Activated T-cell treated with anti-CD3 and anti-CD28 coated beads, Interleukin-2, amount 50 U/mL, for 48 hours (primary cell): ENCODE measurements at places on chromosomes 5 and 9.

DNA sequence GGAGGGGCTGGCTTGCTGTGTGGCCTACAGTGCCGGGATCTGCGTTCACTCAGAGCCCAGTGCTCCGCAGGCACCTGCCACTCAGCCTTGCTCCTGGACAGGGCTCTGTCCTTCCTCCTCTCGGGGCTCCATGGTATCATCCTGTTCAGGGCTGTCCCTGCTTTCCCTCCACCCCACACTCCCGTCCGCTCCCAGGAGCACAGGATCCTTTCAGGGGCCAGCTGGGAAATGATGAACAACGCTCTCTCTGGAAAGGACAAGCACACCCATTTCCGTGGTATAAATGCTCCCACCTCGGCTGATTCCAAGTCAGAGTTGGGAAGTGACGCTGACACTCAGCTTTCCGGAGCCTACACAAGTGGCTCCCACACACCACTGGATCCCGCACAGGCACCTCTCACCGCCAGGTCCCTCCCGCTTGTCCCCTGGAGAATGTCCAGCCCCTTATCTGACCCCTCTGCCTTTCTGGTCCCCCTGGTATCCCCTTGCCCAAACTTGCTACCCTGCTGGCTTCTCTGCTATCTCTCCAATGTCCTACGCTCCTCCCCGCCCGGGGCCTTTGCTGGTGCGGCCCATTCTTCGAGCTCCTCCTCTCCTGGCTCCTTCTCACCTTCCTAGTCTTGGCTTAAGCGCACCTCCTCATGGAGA, 21.3 kb downstream of the HMCN2 start:
- DNase-seq = no peak

- no peak for DNase-seq
Measured at GRCh38 chr5:113082547-113082905, 105.9 kb downstream of the DCP2 start.

DNA sequence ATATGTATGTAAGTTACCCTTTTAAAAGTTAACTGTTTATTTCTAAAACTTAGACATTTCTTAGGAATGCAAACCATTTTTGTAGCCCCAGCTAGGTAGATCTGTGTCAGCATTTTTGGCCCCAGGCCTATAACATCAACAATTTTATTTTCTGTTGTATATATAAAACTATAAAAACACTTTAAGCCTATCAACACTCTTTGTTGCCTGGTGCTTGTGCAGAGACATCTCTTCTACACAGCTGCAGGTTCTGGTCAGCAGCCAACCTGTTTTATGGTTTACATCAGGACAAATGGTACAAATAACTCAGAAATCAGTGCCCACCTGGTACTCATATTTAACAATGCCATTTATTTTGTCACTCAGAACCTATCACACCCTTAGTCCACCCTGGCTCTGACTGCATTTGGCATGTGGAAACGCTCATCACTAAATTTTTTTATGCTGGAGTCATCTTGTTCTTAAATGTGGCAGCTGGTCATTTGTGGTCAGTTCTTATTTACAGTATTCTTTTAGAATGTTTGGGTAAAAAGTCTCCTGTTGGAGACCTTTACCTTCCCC, 173.4 kb downstream of the DNAH5 start:
- no peak for DNase-seq

GRCh38 chr9:76876098-76876497, 29.8 kb downstream of the PRUNE2 start:
- DNase-seq = no peak

DNA sequence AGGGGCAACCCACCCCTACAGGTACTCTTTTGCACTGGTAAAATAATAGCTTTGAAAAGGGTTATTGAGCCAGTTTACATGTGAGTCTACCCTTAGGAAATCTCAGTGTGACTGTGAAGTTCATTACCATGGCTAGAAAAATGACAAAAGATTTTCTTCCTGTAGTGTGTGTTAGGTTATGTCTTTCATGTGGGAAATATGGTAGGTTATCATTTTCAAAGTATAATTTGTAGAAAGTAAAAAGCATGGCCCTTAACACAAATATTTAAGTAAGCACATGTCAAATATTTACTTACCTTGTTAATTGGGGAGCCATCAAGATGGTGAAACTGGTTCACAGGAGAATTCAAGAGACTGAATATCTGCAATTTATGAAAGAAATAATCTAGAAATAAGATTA, 37.3 kb upstream of the PLPP1 start:
- DNase-seq = no peak

- DNase-seq = no peak
Measured at GRCh38 chr5:126189862-126190261, 233.3 kb upstream of the GRAMD2B start.

DNA sequence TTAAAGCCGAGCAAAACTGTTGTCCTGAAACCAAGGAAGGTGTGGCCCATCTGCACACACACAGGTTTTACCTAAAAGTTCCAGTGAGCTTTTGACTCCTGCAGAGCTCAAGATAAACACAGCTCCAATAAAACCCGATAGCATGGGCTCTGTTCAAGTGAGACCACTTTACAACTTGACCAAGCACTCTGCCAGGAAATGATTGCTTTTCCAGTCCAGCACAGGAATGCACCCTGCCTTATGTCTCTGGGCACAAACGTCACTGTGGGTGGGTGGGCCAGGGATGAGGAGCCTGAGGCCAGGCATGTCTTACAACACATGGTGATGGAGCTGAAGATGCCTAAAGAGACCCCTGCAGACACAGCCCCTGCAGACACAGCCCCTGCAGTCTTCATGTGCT, 115.3 kb downstream of the ROR2 start:
- no peak for DNase-seq

DNA sequence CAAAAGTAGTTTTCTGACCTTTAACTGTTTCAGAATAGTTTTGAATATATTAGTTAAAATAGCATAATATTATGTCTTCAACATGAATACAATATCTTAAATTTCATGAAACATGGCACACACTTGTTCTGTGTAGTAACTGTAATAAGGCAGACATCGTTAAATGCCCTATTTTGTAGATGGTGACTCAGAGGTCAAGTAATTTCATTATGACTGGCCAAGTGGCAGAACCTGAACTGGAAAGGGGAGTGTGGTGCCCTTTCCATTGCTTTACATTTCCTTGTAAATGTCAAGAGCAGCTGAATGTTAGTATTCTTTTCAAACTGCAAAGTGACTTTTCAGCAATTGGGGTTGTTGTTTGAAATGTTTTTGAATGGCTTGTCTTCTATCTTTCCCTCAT, 201.2 kb upstream of the CDKN2B start:
- no peak for DNase-seq

DNA sequence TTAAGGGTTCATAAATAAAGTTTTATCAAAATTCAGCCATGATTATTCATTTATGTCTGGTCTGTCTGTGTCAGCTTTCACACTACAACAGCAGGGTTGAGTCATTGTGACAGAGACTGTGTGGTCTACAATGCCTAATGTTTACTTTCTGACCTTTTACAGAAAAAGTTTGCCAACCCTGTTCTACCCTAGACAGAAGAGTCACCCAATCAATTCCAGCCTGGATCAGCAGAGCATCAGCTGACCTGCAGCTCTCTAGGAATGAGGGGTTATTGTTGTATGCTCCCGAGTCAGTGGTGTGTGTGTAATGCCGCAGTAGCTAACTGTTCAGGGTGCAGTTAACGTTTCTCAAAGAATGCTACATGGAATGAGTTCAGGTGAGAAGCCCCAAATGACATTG, 87.3 kb downstream of the HRH2 start:
- DNase-seq = no peak

- no peak for DNase-seq
Measured at GRCh38 chr9:136083558-136084062, 11.5 kb downstream of the NACC2 start.

DNA sequence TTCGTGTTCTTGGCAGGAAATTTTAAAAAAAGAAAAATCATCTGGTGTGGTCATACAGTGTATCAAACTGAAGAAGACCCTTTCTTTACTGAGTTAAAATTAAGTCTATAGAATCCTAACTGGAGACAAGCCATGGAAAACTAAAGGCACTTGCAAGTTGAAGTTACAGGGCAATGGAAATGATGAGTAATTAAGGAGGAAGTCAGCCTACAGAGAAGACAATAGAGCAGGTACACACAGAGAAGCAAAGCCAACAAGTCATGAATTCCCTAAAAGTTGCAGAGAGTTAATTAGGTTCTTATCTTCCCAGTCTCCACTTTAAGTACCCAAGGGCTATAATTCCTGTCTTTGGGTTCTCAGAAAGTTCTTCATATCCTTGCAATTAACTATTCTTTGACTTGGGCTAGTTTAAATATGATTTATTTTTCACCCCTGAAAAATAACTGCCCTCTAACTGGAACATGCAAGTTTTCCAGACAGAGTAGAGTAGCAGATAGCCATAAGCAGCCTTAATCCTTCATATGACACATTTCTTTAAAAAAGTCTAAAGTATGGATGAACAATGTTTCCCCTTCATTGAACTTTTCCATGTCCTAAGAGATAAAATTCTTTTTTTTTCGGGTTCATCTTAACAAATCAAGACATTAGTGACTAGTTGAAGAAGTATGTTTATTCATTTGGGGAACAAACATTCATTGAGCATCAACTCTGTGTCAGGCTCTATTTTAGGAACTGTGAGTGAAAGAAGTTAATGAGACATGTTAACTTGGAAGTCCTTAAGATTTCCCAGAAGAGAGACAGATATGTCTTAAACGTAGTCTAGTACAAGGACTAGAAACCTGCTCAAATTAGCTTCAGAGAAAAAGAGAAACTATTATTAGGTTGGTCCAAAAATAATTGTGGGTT, 5.2 kb upstream of the ITGA2 start:
- DNase-seq = no peak

DNA sequence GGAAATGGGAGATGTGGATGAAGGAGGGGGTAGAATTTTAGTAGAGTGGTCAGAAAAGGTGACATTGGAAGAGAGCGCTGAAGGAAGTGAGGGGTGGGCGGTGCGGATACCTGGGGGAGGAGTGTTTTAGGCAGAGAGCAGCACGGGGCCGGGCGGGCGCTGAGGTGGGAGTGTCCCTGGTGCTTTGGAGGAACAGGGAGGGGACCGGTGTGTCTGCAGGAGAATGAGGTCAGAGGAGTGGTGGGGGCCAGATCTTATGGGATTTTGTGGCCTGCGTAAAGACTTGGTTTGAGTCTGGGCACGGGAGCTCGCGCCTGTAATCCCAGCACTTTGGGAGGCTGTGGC, 5.8 kb upstream of the PSD2 start:
- DNase-seq = no peak
